GM23248 (cell line): ENCODE measurements at places on chromosomes 11 and 22. TPM values are rescaled to one million over a fixed set of nuclear protein-coding genes. Genes with fewer than 3 reads are reported as not detected.
A peak's percentile ranks its signal among the peaks of the same experiment; 100 is the strongest.

DNA sequence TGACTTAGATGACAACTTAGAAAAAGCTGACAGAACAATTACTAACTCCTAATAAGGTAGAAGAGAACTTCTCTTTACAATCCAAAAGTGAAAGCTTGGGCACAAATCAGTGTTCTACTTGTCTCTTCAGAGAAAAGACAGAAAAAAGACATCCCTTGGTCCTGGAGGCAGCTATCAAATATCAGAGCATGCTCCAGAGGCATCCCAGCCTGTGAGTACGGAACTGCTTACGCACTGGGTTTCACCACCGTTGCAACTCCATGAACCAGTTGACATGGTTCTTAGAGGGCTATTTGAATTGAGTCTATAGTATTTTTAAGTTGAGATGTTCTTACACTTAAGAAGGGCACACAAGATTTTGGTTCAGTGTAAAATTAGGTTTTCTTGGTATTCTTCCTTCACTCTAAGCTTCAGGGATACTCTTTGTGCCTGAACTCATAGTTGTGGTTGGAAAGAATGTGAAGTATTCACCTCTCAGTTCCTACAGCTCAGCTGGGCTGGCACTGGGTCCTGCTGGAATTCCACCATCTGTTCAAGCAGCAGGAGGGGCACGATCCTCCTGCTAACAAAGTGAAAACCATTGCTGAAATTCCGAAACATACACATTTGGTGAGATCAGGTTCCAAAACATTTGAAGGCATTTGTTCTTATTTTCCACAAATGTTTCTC is 6.3 kb downstream of the AKIP1 start:
- no peaks in the 10 kb centered on the region for H3K27me3 ChIP-seq
- peaks cover 36% of the 10 kb centered on the region for H3K4me1 ChIP-seq
- peak overlapping the region; percentile 73 for H3K27ac ChIP-seq

GRCh38 chr11:76282172-76282571 is 75.9 kb upstream of the WNT11 start:
- H3K36me3 ChIP-seq = no peaks in the 10 kb centered on the region
- no peak for DNase-seq
- H3K27ac ChIP-seq = no peak overlapping the region
- H3K27me3 ChIP-seq = no peaks in the 10 kb centered on the region

DNA sequence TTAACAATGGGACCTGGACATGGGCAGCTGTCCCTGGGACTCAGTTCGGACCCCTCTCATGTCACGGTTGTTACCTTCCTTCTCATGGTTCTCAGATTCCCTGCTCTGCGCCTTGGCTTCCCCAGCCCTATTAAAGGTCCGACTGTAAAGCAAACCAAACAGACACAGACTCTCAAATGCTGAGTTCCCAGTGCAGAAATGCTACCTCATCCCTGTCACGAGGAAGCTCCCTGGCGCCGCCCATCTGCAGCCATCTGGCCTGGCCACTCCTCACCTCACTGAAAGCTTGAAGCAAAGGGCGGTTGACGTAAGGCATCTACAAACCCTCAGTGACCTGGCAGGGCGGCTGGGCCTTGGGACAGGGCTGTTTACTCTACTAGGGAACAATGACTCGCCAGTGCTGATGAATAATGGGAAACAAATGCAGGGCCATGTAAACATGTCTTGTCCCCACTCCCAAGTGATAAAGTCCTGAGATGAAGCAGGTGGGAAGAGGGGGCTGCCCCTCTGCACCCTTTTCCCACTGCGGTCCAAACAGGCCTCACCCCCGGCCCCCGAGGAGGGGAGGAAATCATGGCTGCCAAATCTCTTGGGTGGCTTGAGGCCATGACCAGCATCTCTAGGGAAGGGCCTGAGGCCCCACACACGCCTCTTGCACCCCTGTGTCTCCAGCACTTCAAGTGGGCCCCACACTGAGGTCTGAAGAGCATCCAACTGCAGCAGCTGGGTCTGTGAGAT is 49.3 kb downstream of the SCUBE1 start:
- H3K4me1 ChIP-seq = no peaks in the 10 kb centered on the region
- H3K27me3 ChIP-seq = peaks cover 10% of the 10 kb centered on the region
- H3K4me3 ChIP-seq = no peak overlapping the region
- H3K27ac ChIP-seq = no peak overlapping the region

- H3K4me1 ChIP-seq = no peaks in the 10 kb centered on the region
- H3K4me3 ChIP-seq = no peak overlapping the region
- no peaks in the 10 kb centered on the region for H3K36me3 ChIP-seq
- no peak overlapping the region for H3K27ac ChIP-seq
- no peaks in the 10 kb centered on the region for H3K27me3 ChIP-seq
Measured at GRCh38 chr11:78449866-78450265, 32.2 kb upstream of the GAB2 start.

DNA sequence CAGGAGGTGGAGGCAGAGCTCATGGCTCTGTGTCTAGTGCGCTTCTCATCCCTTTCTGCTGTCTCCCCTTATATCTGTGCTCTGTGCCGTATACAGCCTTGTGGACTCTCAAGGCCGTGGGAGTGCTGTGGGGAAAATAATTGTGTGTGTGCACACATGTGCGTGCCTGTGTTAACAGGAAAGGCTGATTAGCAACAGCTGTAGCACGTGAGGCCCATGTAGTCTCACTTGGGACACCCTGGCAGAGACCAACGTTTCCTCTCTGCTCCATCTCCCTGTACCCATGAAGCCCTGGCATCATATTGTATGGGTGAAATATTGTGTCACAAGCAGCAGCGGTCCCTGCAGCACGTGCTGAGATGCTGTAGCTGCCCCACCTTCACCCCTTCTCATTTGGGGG is 109.3 kb downstream of the LRRC32 start:
- H3K4me1 ChIP-seq = peaks cover 16% of the 10 kb centered on the region
- H3K27ac ChIP-seq = no peak overlapping the region
- no peaks in the 10 kb centered on the region for H3K27me3 ChIP-seq

DNA sequence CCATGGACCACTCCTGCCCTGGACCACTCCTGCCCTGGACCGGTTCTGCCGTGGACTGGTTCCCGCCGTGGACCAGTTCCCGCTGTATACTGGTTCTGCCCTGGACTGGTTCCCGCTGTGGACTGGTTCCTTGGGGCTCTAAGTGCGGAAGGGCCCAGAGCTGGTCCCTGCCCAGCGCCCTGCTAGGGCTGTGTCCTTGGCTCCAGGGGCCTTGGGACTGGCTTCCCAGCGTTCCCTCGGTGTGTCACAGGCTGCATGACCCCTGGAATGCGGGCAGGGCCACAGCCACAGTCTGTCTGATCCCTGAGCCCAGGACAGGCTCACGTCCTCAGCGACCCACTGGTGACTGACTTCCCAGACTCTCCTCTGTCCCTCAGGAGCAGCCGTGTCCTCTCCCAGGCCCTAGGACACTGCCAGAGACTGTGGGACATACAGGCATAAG is 412.2 kb downstream of the TBC1D22A start:
- no peak overlapping the region for H3K27ac ChIP-seq
- no peak for DNase-seq
- H3K36me3 ChIP-seq = no peaks in the 10 kb centered on the region

GRCh38 chr22:50001388-50002231 is 11.0 kb downstream of the IL17REL start:
- H3K27ac ChIP-seq = no peak overlapping the region
- no peak for DNase-seq
- H3K4me1 ChIP-seq = no peaks in the 10 kb centered on the region
- H3K4me3 ChIP-seq = no peak overlapping the region

GRCh38 chr11:121661880-121662486 is 209.2 kb upstream of the SORL1-AS1 start:
- no peaks in the 10 kb centered on the region for H3K27me3 ChIP-seq
- H3K4me3 ChIP-seq = no peak overlapping the region
- H3K36me3 ChIP-seq = no peaks in the 10 kb centered on the region
- peaks cover 33% of the 10 kb centered on the region for H3K4me1 ChIP-seq
- peak; percentile 89 for DNase-seq
- peak overlapping the region; percentile 92 for H3K27ac ChIP-seq

DNA sequence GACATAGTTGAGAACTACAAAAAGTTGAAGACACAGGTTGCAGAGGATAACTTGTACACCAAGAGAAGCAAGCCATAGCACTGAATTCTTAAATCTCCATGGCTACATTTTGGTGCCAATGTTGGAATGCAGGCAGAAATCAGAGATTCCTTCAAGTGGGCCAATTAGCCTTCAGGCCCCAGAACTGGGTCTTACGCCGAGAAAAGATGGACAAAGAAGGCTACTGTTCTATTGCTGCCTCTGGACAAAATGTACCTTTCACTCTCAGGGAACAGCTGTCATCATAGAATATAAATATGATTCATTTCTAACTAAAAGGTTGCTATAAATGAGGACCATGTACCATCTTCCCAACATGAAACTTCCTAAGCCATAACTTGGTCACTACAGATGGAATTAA is 13.7 kb downstream of the TMEM216 start:
- no peaks in the 10 kb centered on the region for H3K27me3 ChIP-seq
- peaks cover 75% of the 10 kb centered on the region for H3K36me3 ChIP-seq
- no peak for DNase-seq
- no peaks in the 10 kb centered on the region for H3K4me1 ChIP-seq

- no peak for DNase-seq
- no peak overlapping the region for H3K27ac ChIP-seq
- H3K36me3 ChIP-seq = no peaks in the 10 kb centered on the region
- no peaks in the 10 kb centered on the region for H3K4me1 ChIP-seq
- H3K27me3 ChIP-seq = no peaks in the 10 kb centered on the region
Measured at GRCh38 chr22:33883561-33883960, 36.7 kb downstream of the LARGE1 start.

DNA sequence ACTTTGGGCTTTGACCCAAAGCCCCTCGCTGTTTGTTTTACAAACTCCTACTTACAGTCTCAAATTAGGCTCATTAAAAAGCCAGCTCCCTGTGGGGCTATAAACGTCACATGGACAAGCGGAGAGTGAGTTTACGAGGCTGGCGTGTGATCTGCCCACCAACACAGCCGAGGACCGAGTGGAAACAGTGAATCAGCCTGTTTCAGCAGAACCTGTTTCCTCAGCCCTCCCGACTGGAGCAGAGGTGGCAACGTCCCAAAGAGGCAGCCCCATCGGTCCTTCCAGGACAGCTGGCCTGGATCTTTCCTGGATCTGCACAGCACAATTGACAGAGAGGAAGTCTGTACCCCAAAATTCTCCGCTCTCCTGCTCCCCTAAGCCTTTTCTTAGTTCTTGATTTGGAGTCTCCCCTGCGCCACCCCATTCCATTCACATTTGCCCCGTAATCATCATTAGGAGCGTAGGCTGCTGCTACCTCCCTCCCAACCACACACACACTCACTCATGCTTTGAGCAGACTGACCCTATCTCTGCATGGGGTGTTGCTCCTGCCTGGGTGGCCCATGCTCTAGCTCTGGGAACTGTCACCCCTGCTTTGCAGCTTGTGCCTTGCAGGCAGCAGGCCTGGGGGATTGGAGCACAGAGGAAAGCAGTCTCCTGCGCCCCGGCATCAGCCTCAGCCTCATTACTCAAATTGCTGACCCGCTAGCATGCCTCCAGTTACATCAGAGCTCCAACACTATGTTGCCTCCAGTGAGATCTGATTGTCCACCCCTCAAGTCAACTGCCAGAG is 117.8 kb downstream of the NAT10 start:
- peaks cover 18% of the 10 kb centered on the region for H3K4me1 ChIP-seq
- peak overlapping the region; percentile 44 for H3K4me3 ChIP-seq
- H3K27ac ChIP-seq = peak overlapping the region; percentile 61

DNA sequence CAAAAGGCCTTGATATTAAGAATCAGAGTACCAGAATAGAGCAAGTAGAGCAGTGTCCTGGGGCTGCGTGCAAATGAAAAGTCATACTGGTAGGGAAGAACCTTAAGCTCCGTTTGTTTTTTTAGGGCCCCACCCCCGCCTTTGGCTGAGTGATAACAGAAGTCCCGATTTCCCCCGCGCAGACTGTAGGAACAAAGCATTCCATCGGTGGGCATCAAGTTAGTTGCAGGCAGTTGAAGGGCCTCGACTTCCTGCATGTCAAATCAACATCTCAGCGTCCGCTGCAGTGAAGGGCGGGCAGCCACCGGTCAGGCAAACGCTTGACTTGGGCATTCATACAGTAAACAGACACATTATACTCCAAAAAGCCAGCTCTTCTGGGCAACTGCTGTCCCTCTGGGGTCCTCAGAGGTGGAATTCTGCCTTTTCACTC is 11.7 kb downstream of the LRP4 start:
- H3K4me3 ChIP-seq = no peak overlapping the region
- no peaks in the 10 kb centered on the region for H3K36me3 ChIP-seq
- no peak overlapping the region for H3K27ac ChIP-seq
- no peaks in the 10 kb centered on the region for H3K27me3 ChIP-seq
- no peaks in the 10 kb centered on the region for H3K4me1 ChIP-seq
- DNase-seq = no peak

Gene CCT8L2
- not detected in 2 replicates for total RNA-seq

Gene C11orf87
- 0.65 and 0.76 TPM in 2 replicates for total RNA-seq

Gene MYRF
- total RNA-seq = not detected in 2 replicates

Gene MAPK11
- total RNA-seq = 9.8 and 12.3 TPM in 2 replicates

Gene CD3D
- not detected in 2 replicates for total RNA-seq

Gene NLRP10
- 19.7 and 36.9 TPM in 2 replicates for total RNA-seq

Gene MS4A7
- not detected in 2 replicates for total RNA-seq
